CD4-positive, CD25-positive, alpha-beta regulatory T cell (primary cell): ENCODE measurements at places on chromosomes 11 and 22. TPM values are rescaled to one million over a fixed set of nuclear protein-coding genes. Genes with fewer than 3 reads are reported as not detected.

The PLA2G6 gene
- 2.6 TPM for polyA plus RNA-seq

- no peak overlapping the region for H3K27ac ChIP-seq
- no peaks in the 10 kb centered on the region for H3K36me3 ChIP-seq
- H3K27me3 ChIP-seq, result no peaks in the 10 kb centered on the region
These were observed 83.6 kb upstream of the RASSF10 start for GRCh38 chr11:12925520-12925919.

- H3K4me3 ChIP-seq, result no peak overlapping the region
- H3K27me3 ChIP-seq, result no peaks in the 10 kb centered on the region
- no peak for DNase-seq
- no peaks in the 10 kb centered on the region for H3K36me3 ChIP-seq
- no peak overlapping the region for H3K27ac ChIP-seq
These were observed 675.0 kb upstream of the KIRREL3 start for GRCh38 chr11:127675581-127675980.

DNA sequence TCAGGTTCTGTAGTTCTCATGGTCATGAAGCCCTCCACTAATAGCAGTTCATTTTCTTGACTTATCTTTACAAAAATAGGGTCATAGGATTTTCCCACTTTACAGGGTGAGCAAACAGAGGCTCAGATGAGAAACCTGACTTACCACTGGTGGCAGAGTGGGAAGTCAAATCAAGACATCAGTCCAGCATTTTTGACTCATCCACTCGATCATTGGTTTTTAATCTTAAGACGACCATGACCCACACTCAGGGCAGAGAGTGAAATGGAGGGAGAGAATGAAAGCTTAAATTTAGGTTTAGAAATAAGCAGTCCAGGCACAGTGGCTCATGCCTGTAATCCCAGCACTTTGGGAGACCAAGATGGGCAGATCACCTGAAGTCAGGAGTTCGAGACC is 42.1 kb downstream of the RTL6 start:
- H3K4me1 ChIP-seq, result peaks cover 24% of the 10 kb centered on the region
- H3K27ac ChIP-seq, result no peak overlapping the region
- H3K27me3 ChIP-seq, result no peaks in the 10 kb centered on the region

- H3K4me1 ChIP-seq, result peaks cover 5% of the 10 kb centered on the region
- H3K27me3 ChIP-seq, result no peaks in the 10 kb centered on the region
- no peak for DNase-seq
- no peak overlapping the region for H3K27ac ChIP-seq
- no peak overlapping the region for H3K4me3 ChIP-seq
- H3K36me3 ChIP-seq, result no peaks in the 10 kb centered on the region
These were observed 11.3 kb downstream of the PHLDA2 start for GRCh38 chr11:2917842-2918490.

The FZD4 gene
- polyA plus RNA-seq, result not detected

DNA sequence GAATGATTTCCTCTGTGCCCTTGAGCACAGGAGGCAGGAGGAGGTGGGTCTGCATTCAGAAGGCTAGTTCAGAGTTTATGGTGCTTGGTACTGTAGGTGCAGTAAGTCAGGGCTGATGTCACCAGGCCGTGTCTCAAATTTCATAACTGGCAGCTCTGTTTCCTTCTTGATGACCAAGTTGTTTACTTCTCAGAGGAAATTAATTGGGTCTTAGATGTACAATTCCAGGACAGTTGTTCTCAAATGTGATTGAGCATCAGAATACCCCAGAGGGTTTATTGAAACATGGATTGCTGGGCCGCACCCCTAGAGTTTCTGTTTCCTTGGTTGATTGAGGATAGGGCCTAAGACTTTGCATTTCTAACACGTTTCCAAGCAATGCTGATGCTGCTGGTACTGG is 6.2 kb downstream of the AMOTL1 start:
- no peaks in the 10 kb centered on the region for H3K36me3 ChIP-seq
- no peaks in the 10 kb centered on the region for H3K4me1 ChIP-seq
- peaks cover 47% of the 10 kb centered on the region for H3K27me3 ChIP-seq
- H3K27ac ChIP-seq, result no peak overlapping the region

DNA sequence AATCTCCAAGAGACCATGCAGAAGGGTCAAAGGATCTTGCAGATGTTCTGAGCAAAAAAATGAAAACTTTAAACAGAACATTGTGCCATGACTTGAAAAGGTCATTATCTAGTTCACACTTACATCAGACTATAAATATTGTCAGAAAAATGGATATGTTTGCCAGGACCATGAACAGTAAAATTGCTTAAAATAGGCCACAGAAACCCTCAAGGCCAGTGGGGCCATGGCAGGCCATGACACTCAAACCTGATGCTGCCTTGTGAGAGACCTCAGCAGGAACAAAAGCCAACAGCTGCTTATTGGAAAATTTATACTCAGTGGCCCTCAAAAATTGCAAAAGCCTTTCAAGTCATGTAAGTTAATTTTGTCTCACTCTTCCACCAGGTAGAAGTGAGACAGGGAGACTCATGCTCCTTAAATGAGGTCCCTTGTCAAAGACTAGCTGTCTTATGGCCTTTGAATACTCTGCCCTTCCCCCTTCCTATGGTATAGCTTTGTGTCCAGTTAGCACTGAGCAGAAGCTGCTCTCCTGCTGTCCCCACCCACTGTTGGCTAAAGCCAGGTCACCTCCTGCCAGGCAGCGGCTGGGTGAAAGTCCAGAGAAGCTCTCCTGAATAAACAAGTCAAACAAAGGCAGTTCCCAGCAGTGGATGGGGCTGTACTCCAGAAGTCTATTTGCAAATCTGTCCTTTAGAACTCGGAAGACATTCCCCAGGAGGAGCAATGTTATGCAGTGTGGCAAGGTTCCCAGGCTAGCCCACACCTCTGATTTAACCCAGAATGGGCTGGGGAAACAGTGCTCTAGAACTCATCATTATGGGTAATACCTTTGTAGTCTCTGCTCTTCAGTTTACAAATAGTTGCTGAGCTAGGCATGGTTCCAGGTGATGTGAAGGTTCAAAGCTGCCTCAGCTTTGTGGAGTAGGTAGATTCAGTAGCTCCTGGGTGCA is 21.4 kb downstream of the ADM start:
- no peaks in the 10 kb centered on the region for H3K4me1 ChIP-seq
- no peaks in the 10 kb centered on the region for H3K36me3 ChIP-seq
- H3K27ac ChIP-seq, result no peak overlapping the region

- H3K4me3 ChIP-seq, result no peak overlapping the region
- no peaks in the 10 kb centered on the region for H3K4me1 ChIP-seq
- H3K27me3 ChIP-seq, result no peaks in the 10 kb centered on the region
- H3K27ac ChIP-seq, result no peak overlapping the region
- H3K36me3 ChIP-seq, result no peaks in the 10 kb centered on the region
- DNase-seq, result no peak
These were observed 141.0 kb downstream of the ARHGAP42 start for GRCh38 chr11:100827934-100828661.

DNA sequence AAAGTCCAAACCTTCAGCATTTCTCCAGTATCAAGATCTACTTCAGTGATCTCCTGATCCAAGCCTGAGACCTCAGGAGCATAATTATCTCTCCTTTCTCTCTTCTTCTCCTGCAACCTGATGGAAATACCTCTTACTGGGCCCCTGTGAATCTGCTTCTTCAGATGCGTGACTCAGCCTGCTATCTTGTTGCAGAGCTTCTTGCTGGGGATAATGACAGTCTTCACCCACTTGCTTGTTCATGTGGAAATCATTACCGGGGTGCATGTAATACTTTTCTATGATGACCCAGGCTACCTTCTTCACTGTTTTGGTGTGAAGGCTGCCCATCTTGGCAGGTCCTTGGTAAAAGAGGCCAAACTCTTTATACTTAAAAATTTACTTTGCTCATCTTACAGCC is 140.0 kb upstream of the POU2AF2 start:
- no peaks in the 10 kb centered on the region for H3K36me3 ChIP-seq
- DNase-seq, result no peak
- H3K4me1 ChIP-seq, result no peaks in the 10 kb centered on the region
- no peak overlapping the region for H3K4me3 ChIP-seq
- no peaks in the 10 kb centered on the region for H3K27me3 ChIP-seq
- no peak overlapping the region for H3K27ac ChIP-seq

The ZP1 gene
- polyA plus RNA-seq, result not detected

- peak overlapping the region; percentile 92 for H3K27ac ChIP-seq
- H3K4me3 ChIP-seq, result peak overlapping the region; percentile 96
- no peaks in the 10 kb centered on the region for H3K27me3 ChIP-seq
- peak; percentile 59 for DNase-seq
- peaks cover 25% of the 10 kb centered on the region for H3K4me1 ChIP-seq
These were observed 700 bp downstream of the TTC17 start for GRCh38 chr11:43359422-43359818.

The C11orf97 gene
- polyA plus RNA-seq, result not detected

DNA sequence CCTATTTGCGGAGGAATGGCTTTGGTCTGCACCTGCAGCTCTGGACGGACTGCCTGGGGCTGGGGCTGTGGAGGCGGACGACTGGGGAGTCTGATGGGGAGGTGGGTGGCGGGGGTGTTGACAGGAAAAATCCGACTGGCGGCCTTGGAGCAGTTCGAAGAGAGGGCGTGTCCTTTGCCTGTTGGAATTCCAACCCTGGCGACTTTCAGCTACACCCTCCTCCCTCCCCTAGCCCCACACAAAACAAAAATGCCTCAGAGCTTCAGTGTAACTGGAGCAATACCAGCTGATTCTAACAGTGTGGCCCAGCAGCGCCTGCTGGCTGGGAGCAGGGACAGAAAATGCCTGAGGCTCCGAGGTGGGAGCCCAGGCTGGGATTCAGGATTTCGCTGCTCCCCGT is 85.4 kb downstream of the ATXN10 start:
- DNase-seq, result no peak
- no peak overlapping the region for H3K4me3 ChIP-seq
- no peaks in the 10 kb centered on the region for H3K4me1 ChIP-seq
- peaks cover 14% of the 10 kb centered on the region for H3K36me3 ChIP-seq
- H3K27me3 ChIP-seq, result no peaks in the 10 kb centered on the region
- H3K27ac ChIP-seq, result no peak overlapping the region

DNA sequence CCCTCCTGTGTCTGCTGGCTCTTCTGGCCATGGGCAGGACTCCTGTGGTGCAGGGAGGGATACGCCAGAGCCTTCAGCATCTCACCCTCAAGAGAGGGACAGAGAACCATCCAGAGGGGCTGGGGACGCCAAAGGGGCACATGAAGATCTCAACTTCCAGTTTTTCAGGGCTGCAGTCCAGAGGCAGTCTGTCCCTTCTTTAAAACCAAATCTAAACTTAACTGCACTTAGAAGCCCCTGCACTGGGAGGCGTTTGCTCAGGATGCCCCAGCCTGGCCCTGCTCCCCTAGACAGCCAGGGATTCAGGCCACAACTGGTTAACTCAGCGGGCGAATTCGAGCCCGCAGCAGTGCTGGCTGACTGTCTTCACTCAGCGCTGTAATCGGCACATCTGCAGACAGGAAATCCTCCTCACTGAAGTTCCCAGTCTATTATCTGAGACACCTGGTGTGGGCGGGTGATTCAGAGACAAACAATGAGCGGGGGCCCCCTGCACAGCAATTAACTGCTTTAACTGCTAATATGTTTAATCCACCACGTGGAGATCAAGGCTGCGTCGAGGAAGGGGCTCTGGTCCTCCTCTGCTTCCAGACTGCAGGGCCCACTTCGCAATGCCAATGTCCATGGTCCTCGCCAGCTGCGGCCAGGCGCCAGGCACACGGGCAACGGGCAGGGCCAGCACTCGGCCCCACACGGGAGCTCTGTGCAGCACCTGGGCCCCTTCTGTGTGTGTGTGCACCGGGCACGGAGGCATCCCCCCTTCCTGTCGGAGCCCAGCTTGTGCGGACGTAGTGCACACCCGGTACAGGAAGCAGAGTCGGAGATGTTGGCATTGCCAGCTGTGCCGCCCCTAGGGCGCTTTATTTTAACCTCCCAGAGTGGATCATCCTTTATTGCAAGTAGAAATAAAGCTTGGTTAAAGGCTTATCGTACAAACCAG is 36.9 kb upstream of the GNB1L start:
- DNase-seq, result peak; percentile 68
- peaks cover 87% of the 10 kb centered on the region for H3K4me1 ChIP-seq
- peak overlapping the region; percentile 66 for H3K4me3 ChIP-seq
- H3K27me3 ChIP-seq, result no peaks in the 10 kb centered on the region
- H3K36me3 ChIP-seq, result no peaks in the 10 kb centered on the region

The MIAT gene
- 2.7 TPM for polyA plus RNA-seq

- DNase-seq, result no peak
- H3K27me3 ChIP-seq, result no peaks in the 10 kb centered on the region
- H3K4me3 ChIP-seq, result no peak overlapping the region
- no peaks in the 10 kb centered on the region for H3K36me3 ChIP-seq
These were observed 133.4 kb downstream of the CCDC34 start for GRCh38 chr11:27229511-27230191.

The ANKK1 gene
- not detected for polyA plus RNA-seq

The CNGA4 gene
- not detected for polyA plus RNA-seq

- H3K27ac ChIP-seq, result no peak overlapping the region
- no peak overlapping the region for H3K4me3 ChIP-seq
- H3K36me3 ChIP-seq, result no peaks in the 10 kb centered on the region
- peaks cover 2% of the 10 kb centered on the region for H3K27me3 ChIP-seq
- DNase-seq, result no peak
These were observed 3.2 kb upstream of the HMOX1 start for GRCh38 chr22:35377735-35378134.

DNA sequence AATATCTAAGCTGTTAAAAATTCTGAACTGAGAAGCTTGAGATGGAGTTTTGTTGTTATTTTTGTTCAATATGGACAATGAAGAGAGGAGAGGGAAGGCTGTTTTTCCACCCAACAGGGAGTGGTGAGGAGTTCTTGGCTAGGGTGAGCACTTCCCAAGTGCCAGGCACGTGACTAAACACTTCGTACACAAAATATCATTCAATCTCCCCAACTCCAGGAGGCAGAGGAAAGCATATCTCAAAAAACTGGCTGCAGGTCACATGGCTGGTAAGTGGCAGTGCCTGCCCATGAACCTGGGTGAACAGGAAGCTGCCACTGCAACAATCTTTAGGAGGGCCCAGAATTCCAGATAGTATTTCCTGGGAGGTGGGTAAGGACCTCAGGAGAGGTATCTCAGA is 11.6 kb downstream of the ELF5 start:
- no peaks in the 10 kb centered on the region for H3K36me3 ChIP-seq
- no peak overlapping the region for H3K27ac ChIP-seq
- no peak for DNase-seq
- no peaks in the 10 kb centered on the region for H3K4me1 ChIP-seq

DNA sequence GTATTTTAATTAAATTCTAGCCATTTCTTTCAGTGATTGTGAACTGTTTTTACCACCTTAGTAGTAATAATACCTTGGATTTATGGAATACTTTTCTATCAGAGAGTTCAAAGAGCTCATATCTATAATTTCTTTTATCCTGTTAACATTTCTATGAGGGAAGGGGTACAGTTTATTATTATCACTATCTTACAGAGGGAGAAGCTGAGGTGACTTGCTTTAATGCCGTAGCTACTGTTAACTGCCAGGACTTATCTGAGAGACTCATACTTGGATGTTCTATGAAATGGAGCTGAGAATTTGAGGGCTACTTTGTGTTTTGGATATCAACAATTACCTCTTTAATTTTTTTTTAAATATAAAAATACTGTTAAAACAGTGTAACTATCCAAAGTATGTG is 3.3 kb downstream of the REXO2 start:
- no peak overlapping the region for H3K27ac ChIP-seq
- no peak for DNase-seq
- H3K4me3 ChIP-seq, result no peak overlapping the region
- H3K27me3 ChIP-seq, result no peaks in the 10 kb centered on the region

The NXPE4 gene
- polyA plus RNA-seq, result not detected

- no peak overlapping the region for H3K27ac ChIP-seq
- no peaks in the 10 kb centered on the region for H3K36me3 ChIP-seq
- H3K27me3 ChIP-seq, result peaks cover 15% of the 10 kb centered on the region
- H3K4me1 ChIP-seq, result peaks cover 5% of the 10 kb centered on the region
These were observed 24.8 kb upstream of the PKNOX2 start for GRCh38 chr11:125139778-125140177.

The LINC01488 gene
- not detected for polyA plus RNA-seq

GRCh38 chr11:118198370-118198769 is 21.9 kb upstream of the SCN2B start:
- peaks cover 66% of the 10 kb centered on the region for H3K36me3 ChIP-seq
- peaks cover 17% of the 10 kb centered on the region for H3K4me1 ChIP-seq
- DNase-seq, result peak; percentile 74
- H3K27me3 ChIP-seq, result no peaks in the 10 kb centered on the region
